ENCODE measurements at places on chromosomes 13 and 19. TPM values are rescaled to one million over a fixed set of nuclear protein-coding genes. Genes with fewer than 3 reads are reported as not detected.

DNA sequence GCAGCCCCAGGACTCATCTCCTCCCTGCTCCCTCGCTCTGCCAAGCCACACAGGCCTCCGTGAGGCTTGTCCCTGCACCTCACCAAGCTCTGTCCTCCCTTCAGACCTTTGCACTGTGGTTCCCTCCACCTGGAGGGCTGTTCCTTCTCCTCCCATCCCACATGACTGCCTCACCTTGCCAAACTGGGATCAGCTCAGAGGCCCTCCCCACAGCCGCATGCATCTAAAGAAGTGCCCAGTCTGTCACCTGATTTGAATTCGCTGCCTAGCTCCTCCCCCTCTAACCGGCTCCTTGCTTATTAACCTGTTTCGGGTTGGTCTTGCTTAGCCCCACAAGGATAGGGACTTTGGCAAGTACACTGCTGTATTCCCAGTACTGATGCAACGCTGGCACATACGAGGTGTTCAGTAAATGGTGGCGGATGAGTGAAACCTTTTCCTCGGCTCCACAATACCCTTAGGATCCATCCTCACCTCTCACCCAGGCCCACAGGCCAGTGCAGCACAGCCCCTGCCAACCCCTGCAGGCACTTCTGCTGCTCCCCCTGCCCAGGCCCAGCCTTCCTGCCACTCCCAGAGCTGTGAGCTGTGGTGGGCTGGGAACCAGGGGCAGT lies 4.4 kb downstream of the AKT2 start:
- H3K4me3 ChIP-seq: no peak overlapping the region
- no peak overlapping the region for H3K27ac ChIP-seq
- no peak for DNase-seq
- H3K27me3 ChIP-seq: no peaks in the 10 kb centered on the region
- peaks cover 5% of the 10 kb centered on the region for H3K36me3 ChIP-seq

OLFM2 gene
- 0.89 TPM for total RNA-seq

NOTCH3 gene
- total RNA-seq: not detected

- no peaks in the 10 kb centered on the region for H3K36me3 ChIP-seq
- DNase-seq: no peak
- no peaks in the 10 kb centered on the region for H3K4me1 ChIP-seq
- no peaks in the 10 kb centered on the region for H3K27me3 ChIP-seq
- no peak overlapping the region for H3K4me3 ChIP-seq
Measured at GRCh38 chr13:105918842-105919741, 616.4 kb downstream of the EFNB2 start.

DNA sequence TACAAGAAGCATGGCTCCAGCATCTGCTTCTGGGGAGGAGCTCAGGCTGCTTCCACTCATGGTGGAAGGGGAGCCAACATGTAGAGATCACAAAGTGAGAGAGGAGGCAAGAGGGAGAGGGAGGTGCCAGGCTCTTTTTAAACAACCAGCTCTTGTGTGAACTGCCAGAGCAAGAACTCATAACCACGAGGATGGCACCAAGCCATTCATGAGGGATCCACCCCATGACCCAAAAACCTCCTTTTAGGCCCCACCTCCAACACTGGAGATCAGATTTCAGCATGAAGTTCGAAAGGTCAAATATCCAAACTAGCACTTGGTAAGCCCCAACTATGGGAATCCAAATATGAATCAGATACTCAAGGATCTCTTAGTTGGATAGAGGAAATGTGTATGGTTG lies 131.2 kb downstream of the RXFP2 start:
- peaks cover 21% of the 10 kb centered on the region for H3K27me3 ChIP-seq
- H3K4me3 ChIP-seq: no peak overlapping the region
- DNase-seq: no peak
- H3K27ac ChIP-seq: no peak overlapping the region
- peaks cover 1% of the 10 kb centered on the region for H3K4me1 ChIP-seq

- H3K27me3 ChIP-seq: peaks cover 2% of the 10 kb centered on the region
- H3K4me3 ChIP-seq: no peak overlapping the region
- no peak for DNase-seq
- H3K36me3 ChIP-seq: no peaks in the 10 kb centered on the region
- no peak overlapping the region for H3K27ac ChIP-seq
- no peaks in the 10 kb centered on the region for H3K4me1 ChIP-seq
Measured at GRCh38 chr19:15142313-15142712, 35.1 kb downstream of the SYDE1 start.

DNA sequence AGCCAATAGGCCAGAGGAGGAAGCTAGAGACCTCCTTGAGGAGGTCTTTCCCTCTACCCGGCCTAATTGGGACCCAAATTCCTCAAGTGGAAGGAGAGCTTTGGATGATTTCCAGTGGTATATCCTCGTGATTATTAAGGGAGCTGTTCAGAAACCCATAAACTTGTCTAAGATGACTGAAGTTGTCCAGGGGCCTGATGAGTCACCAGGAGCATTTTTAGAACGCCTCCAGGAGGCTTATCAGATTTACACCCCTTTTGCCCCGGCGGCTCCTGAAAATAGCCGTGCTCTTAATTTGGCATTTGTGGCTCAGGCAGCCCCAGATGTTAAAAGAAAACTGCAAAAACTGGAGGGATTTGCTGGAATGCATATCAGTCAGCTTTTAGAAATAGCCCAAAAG lies 198.1 kb downstream of the ZNF486 start:
- H3K27me3 ChIP-seq: no peaks in the 10 kb centered on the region
- no peak overlapping the region for H3K27ac ChIP-seq
- H3K4me1 ChIP-seq: no peaks in the 10 kb centered on the region
- H3K36me3 ChIP-seq: no peaks in the 10 kb centered on the region
- DNase-seq: no peak
- no peak overlapping the region for H3K4me3 ChIP-seq

GAS6 gene
- total RNA-seq: 0.32 TPM

DNA sequence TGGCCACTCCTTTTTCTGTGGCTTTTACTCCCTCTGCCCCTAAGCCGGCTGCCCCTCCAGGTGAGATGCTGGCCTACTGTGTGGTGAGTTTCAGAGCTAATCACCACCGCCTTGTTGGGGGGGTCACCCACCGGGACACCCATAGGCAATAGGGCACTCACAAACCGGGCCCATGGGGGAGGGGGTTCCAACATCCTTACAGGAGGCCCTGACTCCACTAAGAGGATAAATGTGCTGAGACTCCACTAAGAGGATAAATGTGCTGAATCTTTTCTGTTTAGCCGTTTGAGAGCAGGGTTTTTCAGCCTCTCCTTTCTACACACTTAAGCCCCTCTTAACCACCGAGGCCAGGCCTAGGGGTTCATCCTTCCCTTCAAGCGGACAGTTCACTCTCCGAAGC lies 73.7 kb downstream of the SLC15A1 start:
- H3K27me3 ChIP-seq: peaks cover 3% of the 10 kb centered on the region
- H3K4me3 ChIP-seq: no peak overlapping the region
- no peaks in the 10 kb centered on the region for H3K36me3 ChIP-seq
- H3K27ac ChIP-seq: no peak overlapping the region

MYPOP gene
- 7.3 TPM for total RNA-seq

- H3K4me3 ChIP-seq: no peak overlapping the region
- H3K4me1 ChIP-seq: no peaks in the 10 kb centered on the region
- DNase-seq: no peak
- no peak overlapping the region for H3K27ac ChIP-seq
- H3K36me3 ChIP-seq: no peaks in the 10 kb centered on the region
- no peaks in the 10 kb centered on the region for H3K27me3 ChIP-seq
Measured at GRCh38 chr13:62207388-62207787, 791.7 kb upstream of the PCDH20 start.

- no peaks in the 10 kb centered on the region for H3K27me3 ChIP-seq
- peaks cover 12% of the 10 kb centered on the region for H3K4me1 ChIP-seq
- no peaks in the 10 kb centered on the region for H3K36me3 ChIP-seq
- no peak overlapping the region for H3K4me3 ChIP-seq
Measured at GRCh38 chr19:1860042-1860775, 3.2 kb downstream of the KLF16 start.

NXNL1 gene
- total RNA-seq: not detected

DNA sequence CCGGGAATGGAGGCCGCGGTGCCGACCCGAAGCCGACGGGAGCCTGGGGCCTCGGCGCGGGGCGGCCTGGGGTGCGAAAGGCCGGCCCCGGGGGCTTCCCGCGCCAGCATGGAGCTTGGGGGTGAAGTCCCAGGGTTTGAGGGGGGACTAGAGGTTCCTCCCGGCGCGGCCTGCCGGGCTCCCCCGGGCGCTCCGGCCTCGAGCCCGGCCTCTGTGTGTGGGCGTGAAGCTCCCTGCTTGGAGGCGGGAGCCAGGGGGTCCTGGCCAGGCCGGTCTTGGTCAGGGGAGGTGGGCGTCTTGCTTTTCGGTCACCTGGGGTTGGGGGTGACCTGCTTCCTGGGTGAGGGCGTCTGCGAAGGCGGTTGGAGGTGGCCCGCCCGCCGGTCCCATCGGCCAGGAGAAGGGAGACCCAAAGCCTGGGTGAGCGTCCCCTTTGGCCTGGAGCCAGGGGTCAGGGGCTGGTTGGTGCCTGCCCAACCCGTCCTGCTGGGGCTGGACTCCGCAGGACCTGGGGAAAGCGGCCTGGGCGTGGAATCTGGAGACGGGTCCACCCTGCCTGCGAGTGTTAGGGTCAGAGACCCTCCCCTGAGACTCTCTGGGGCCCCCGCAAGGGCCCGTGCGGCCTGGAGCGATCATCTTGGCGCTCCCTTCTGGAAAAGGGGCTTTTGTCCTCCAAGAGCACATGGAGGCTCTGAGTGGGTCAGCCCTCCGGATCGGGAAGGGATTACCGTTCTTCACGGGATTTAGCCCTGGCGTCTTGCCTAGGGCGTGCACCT lies 535 bp downstream of the BSG start:
- H3K4me3 ChIP-seq: peak overlapping the region; percentile 86
- no peak for DNase-seq
- H3K36me3 ChIP-seq: peaks cover 7% of the 10 kb centered on the region
- no peaks in the 10 kb centered on the region for H3K27me3 ChIP-seq
- H3K27ac ChIP-seq: peak overlapping the region; percentile 49

DNA sequence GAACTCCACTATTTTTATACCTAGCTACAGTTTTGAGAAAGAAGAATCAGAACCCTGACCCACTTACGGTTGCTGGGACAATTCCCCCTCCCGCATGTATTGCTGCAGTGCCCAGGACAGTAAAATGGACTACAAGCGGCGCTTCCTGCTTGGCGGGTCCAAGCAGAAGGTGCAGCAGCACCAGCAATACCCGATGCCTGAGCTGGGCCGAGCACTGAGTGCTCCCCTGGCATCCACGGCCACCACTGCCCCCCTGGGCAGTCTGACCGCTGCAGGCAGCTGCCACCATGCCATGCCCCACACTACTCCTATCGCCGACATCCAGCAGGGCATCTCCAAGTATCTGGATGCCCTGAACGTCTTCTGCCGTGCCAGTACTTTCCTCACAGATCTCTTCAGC lies 46.0 kb downstream of the GARRE1 start:
- no peaks in the 10 kb centered on the region for H3K36me3 ChIP-seq
- no peaks in the 10 kb centered on the region for H3K27me3 ChIP-seq

FTL gene
- total RNA-seq: 646 TPM

IL12RB1 gene
- total RNA-seq: 43.3 TPM

IGFL1 gene
- not detected for total RNA-seq

CD37 gene
- 141 TPM for total RNA-seq

GRCh38 chr19:12156223-12157058 lies at the start of gene ZNF625:
Gene ZNF625, minus strand, starts transcription at chr19:12156734. Its CDS starts 176 bp downstream, at chr19:12156558.
- peak within 1 kb of the TSS; percentile 70 for H3K27ac ChIP-seq
- DNase-seq: peak; percentile 29
- H3K4me1 ChIP-seq: peaks cover 12% of the 10 kb centered on the region
- H3K4me3 ChIP-seq: peak within 1 kb of the TSS; percentile 88

- no peak overlapping the region for H3K4me3 ChIP-seq
- H3K4me1 ChIP-seq: no peaks in the 10 kb centered on the region
- no peaks in the 10 kb centered on the region for H3K27me3 ChIP-seq
- DNase-seq: no peak
Measured at GRCh38 chr13:66534561-66534960, 695.6 kb downstream of the PCDH9 start.

OR7A10 gene
- not detected for total RNA-seq

GRCh38 chr13:50894504-50894903 lies 15.1 kb upstream of the RNASEH2B start:
- no peak overlapping the region for H3K4me3 ChIP-seq
- H3K27me3 ChIP-seq: no peaks in the 10 kb centered on the region

- DNase-seq: no peak
- no peak overlapping the region for H3K27ac ChIP-seq
- H3K4me3 ChIP-seq: no peak overlapping the region
- no peaks in the 10 kb centered on the region for H3K36me3 ChIP-seq
Measured at GRCh38 chr19:51626675-51627074, 3.5 kb downstream of the SIGLEC5 start.

DNA sequence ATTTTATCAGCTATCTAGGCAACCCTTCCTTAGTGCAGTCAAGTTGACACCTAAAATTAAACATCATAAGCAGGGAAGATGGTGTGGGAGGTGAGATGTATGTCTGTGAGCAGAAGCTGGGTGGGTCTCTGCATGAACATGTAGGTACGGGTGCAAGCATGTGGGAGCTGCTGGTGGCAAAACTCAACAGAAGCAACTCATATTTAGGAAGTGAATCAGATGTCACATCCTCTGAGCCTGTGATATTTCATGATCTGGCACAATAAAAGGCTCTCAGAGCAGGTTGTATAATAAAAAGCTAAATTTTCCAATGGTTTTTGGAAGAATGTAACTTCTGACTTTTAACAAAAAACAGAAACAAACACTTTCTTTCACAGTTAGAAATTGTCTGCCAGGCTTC lies 44.4 kb downstream of the C1QTNF9 start:
- no peaks in the 10 kb centered on the region for H3K27me3 ChIP-seq
- no peak for DNase-seq
- H3K4me3 ChIP-seq: no peak overlapping the region
- H3K36me3 ChIP-seq: no peaks in the 10 kb centered on the region
- no peaks in the 10 kb centered on the region for H3K4me1 ChIP-seq

TUBA3C gene
- total RNA-seq: not detected
